Myocyte (in vitro differentiated cells): ENCODE measurements at places on chromosomes 4 and X. TPM values are rescaled to one million over a fixed set of nuclear protein-coding genes. Genes with fewer than 3 reads are reported as not detected.
A peak's percentile ranks its signal among the peaks of the same experiment; 100 is the strongest.

GRCh38 chrX:19091596-19091995 lies 30.7 kb downstream of the ADGRG2 start:
- DNase-seq = no peak

DNA sequence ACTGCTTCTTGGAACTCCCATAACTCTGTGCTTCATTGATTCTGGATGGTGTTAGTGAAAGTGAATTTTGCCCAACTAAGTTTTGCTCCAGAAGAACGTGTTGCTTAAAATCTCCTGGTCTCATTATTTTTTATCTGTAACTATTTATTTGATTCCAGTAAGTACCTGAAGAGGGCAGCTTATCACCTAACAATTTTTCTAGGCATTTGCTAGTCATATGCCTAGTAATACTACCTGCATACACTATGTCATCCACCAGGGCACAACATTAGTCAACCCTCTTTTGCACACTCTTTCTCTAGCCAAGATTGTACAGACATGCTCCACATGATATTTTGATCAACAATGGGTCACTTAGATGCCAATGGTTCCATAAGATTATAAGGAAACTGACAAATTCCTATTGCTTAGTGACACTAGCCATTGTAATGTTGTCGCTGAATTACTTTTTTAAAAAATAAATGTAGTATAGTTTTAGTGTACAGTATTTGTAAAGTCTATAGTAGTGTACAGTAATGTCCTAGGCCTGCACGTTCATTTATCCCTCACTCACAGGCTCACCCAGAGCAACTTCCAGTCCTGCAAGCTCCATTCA lies 499.9 kb upstream of the AADAT start:
- DNase-seq = no peak

DNA sequence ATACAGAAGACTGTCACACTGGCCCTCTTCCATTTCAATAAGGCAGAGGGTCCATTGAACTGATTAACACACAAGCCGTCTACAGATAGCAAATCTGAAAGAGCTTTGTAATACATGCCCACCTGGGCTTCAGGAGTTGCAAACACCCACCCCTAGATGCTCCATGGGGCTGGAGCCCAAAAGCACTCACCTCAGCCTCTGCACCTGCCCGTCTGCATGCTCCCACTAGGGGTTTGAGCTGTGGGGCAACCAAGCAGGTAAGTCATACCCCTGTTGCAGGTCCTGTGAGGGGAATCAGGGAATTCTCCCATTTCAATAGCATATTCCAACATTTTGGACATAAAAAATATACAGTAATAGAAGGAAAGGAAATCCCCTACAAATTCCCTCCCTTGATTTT lies 243.0 kb upstream of the KCNIP4 start:
- no peak for DNase-seq

DNA sequence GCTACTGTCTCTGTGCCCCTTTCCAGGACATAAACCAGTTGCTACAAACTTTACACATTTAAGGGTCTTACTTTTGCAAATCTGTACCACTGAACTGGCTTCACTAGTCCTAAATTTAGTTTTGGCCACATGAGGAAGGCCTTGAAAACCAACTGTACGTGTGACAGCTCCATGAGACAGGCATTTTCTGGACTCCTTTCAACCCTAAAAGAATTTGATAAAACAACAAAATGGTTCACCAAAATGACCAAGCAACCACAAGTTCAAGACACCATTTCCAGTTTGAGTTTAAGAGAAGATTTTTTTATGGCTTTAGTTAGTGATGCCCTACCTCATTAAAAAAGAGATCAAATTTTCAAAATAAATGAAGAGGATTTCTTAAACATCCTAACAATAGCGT lies 246.4 kb downstream of the ZNF674 start:
- peak; percentile 45 for DNase-seq

GRCh38 chr4:147590249-147590920 lies 26.8 kb upstream of the TMEM184C start:
- DNase-seq = peak; percentile 87

DNA sequence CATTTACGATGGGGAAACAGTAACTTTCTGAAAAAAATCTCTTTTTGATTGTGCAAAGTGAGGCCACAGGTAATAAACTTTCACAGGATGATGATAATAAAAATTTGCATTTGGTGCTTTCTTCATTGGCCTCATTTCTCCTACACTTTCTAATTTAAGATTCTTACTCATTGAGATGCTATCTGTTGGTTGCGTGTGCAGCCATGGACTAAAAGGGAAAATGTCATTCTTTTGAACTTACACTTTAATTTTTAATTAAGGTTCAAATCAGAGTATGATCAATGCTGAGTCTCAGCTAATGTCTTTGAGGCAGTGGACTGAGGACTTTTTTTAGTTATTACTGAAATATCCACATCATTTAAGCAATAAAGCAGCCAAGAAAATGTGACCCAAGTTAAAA lies 87.6 kb downstream of the SEL1L3 start:
- no peak for DNase-seq

- DNase-seq = peak; percentile 23
Observed at GRCh38 chrX:38192007-38192810, 28.5 kb downstream of the SRPX start.

DNA sequence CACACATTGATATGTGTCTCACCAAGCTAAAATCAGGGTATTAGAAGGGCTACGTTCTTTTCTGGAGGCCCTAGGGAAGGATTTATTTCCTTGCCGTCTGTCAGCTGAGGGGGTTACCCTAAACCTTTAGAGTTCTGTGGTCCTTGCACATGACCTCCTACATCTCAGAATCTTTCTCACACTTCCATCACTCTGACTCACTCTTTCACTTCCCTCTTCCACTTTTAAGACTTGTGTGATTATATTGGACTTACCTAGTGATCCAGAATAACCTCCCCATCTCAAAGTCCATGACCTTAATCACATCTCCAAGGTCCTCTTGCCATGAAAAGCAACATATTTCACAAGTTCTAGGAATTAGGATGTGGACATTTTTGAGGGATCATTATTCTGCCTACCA lies 53.6 kb upstream of the FUNDC1 start:
- no peak for DNase-seq

DNA sequence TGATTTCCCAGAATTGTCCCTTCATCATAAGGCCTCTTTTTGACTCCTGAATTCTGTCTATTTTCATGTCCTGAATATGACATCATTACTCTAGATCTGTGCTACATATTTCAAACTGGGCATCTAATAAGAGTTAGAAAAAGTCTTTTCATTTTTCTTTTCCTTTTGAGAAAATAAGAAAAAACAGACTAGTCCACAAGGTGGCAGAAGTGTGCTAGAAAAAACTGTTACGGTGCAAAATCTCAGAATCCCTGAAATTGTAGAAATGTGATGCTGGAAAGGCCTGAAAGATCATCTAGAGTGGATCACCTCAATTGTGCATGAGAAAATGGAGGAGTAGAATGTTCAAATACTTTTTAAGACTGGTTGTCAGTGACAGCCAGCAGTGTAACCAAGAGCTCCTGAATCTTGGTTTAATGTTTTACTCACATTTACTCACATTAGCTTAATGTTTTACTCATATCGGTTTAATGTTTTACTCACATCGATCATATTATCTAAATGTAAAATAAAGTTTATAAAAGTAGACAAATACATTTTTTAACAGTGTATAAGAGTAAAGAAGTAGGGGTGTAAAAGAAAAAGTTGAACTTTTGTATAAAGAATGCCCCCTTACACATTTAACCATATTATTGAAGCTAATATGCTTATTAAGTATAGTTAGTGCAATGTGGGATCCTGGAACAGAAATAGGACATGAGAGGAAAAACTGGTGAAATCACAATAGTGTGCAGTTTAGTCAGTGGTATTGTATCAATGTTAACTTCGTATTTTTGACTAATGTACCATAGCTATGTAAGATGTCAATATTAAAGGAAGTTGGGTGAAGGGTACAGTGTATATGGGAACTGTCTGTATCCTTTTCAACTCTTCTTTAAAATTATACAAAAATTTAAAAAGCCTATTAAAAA lies 15.2 kb downstream of the ASB11 start:
- DNase-seq = peak; percentile 33

DNA sequence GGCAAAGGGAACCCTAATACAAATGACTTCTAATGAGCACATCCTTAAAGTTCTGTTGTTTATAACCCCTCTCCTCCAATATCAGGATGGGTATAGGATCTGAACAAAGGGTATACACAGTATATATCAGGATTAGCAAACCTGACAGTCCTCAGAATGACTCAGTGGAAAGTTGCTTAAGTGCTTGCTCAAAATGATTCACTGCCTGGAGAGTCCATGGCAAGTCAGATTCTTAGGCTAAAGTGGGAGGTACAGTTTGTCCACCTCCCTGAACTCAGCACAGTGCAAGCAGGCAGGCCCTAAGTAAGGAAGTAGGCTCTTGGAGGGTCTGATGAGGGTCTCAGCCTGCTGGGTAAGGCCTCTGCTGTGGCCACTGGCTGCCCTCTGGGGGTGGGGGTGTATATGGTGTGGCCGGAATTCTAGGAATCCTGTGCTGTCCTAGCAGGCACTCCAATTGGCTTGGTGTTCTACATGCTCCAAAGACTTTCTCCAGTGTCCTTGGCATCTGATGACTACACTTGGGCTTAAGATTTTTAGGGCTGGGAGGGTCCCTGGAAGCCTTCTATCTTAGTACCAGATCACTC lies 54.3 kb downstream of the CHRDL1 start:
- DNase-seq = no peak

DNA sequence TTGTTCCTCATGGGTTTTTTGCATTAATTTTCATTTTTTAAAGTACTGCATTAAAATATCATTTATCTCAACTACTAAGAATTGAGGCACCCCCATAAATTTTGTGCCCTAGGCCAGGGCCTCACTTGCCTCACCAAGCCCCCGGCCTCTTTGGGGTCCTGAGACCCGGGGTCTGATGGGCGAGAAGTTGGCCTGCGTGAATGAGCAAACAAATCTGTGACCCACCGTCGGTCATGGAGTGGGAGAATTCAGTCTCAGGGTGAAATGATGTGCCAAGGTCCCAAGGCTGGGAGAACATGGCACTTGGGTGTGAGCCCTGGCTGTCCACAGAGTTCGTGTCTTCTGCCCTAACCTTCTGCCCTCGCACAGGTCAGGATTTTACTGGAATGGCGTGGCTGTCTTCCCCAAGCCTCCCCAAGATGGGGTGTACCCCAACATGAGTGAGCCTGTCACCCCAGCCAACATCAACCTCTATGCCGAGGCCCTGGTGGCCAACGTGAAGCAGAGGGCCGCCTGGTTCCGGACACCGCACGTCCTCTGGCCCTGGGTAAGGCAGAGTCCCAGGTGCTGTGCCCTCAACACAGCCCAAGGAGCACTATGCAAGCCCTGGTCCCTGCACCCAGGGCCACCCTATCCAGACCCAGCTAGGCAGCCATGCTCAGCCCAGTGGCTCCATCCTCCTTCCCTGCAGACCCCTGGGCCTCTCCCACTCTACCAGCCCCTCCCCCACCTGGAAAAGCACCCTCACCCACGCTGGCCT lies 18.0 kb downstream of the MAN2B2 start:
- no peak for DNase-seq

DNA sequence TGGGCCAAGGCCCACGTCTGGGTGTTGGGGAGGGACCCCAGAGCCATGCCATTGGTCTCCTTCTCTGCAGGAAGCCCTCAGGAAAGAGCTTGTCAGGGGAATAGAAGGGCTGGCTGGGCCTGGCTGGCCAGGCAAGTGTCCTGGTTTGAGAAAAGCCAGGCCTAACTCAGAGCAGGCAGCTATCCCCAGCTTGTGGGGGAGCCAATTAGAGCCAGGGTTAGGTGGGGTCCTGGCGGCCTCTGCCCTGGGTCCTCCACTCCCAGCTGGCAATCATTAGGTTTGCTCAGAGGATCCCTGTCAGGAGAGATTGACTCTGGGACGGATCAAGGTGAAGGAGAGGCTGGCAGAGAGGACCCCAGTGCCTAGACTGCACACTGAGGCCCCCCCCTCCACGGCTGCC lies 64.8 kb downstream of the PJA1 start:
- no peak for DNase-seq

- no peak for DNase-seq
Observed at GRCh38 chr4:124044867-124045266, 648.3 kb downstream of the SPRY1 start.

- DNase-seq = no peak
Observed at GRCh38 chr4:18999595-18999994, 978.0 kb upstream of the LCORL start.

- peak; percentile 98 for DNase-seq
Observed at GRCh38 chr4:80266253-80266901, at the start of gene FGF5. Gene FGF5 (plus strand): TSS chr4:80266664. CDS start chr4:80266825, 161 bp downstream.

- DNase-seq = no peak
Observed at GRCh38 chr4:83785891-83786290, 250.0 kb downstream of the GPAT3 start.

GRCh38 chrX:16874458-16875095 lies 4.4 kb upstream of the RBBP7 start:
- no peak for DNase-seq

DNA sequence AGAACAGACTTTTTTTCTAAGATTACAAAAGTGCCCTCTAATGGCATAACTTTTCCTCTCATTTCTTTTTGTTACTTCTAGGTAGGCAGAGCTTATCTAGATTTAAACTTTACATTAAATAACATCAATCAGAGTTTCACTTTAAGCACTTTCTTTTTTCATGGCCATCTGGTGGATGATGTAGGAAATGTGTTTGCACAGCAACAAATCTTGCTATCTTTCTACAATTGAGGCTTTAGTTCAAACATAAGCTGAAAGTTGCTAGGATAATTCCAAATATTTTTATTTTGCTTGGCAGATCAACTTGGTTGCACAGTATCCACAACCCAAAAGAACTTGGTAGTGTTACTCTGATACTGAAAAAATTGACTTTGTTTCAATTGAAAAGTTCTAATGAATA lies 22.0 kb downstream of the NDNF start:
- DNase-seq = no peak

- no peak for DNase-seq
Observed at GRCh38 chrX:149491812-149492211, 13.3 kb downstream of the IDS start.

DNA sequence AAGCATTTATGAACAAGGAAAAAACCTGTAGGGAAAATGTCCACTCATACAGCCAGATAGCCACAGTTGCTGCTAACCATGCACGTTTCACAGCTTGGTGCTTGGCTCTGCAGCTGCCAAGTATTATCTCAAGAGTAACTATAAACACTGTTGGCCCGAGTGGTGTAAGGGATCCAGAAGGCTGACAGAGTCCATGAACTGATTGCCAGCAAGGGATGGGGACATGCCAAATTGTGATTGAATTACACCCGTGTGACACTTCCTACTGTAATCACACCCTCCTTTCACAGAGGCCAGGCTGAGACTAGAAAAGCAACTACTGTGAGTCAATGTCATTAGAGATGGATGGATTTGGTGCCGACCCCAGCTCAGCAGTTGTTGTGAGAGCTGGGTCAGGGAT lies 223.9 kb upstream of the ANKRD50 start:
- peak; percentile 97 for DNase-seq

GRCh38 chr4:105246712-105247111 lies 100.0 kb downstream of the TET2 start:
- peak; percentile 53 for DNase-seq

The BBS7 gene
- 18.5 and 19.8 TPM in 2 replicates for total RNA-seq

The CACNA1F gene
- total RNA-seq = not detected in 2 replicates

The TMSB15A gene
- total RNA-seq = 0.35 TPM in 1 of 2 replicates, not detected in the other

The NAT8L gene
- 8.2 and 8.9 TPM in 2 replicates for total RNA-seq

The SGMS2 gene
- 76.4 and 103 TPM in 2 replicates for total RNA-seq

The MSANTD1 gene
- total RNA-seq = 0.48 and 0.57 TPM in 2 replicates

The USP51 gene
- 0.64 and 0.83 TPM in 2 replicates for total RNA-seq

The EIF1AX gene
- 43.8 and 45.1 TPM in 2 replicates for total RNA-seq

The NPY5R gene
- total RNA-seq = not detected in 2 replicates

The NWD2 gene
- total RNA-seq = not detected in 2 replicates

The GLRA3 gene
- total RNA-seq = not detected in 2 replicates

The SFRP2 gene
- total RNA-seq = not detected in 2 replicates

The CCDC110 gene
- 1.4 and 2.0 TPM in 2 replicates for total RNA-seq

The VEGFC gene
- total RNA-seq = 8.1 and 13.0 TPM in 2 replicates

The ESX1 gene
- not detected in 2 replicates for total RNA-seq

The DDIT4L gene
- 4.5 and 9.6 TPM in 2 replicates for total RNA-seq

The LRCH2 gene
- total RNA-seq = not detected in 2 replicates

The GASK1B gene
- total RNA-seq = 75.9 and 106 TPM in 2 replicates

The PPEF2 gene
- total RNA-seq = not detected in 2 replicates
